ENCODE measurements at places on chromosomes 4 and X. TPM values are rescaled to one million over a fixed set of nuclear protein-coding genes. Genes with fewer than 3 reads are reported as not detected.

Gene CCDC160
- total RNA-seq: not detected

Gene PNMA6E
- not detected for total RNA-seq

Gene EXOC1L
- total RNA-seq: not detected

Gene TAF7L
- 0.21 TPM for total RNA-seq

Gene UGT8
- 75.1 TPM for total RNA-seq

Gene NEXMIF
- total RNA-seq: 0.87 TPM

Gene ARR3
- not detected for total RNA-seq

Gene AMELX
- not detected for total RNA-seq

Gene CFI
- 29.1 TPM for total RNA-seq

Gene YY2
- total RNA-seq: 2.5 TPM

Gene RHOXF2B
- total RNA-seq: not detected

Gene SLIT2
- total RNA-seq: 51.3 TPM

Gene COX7B2
- total RNA-seq: not detected

Gene PUDP
- 13.8 TPM for total RNA-seq

Gene TMEM255A
- total RNA-seq: 7.1 TPM

Gene CCDC149
- 31.2 TPM for total RNA-seq

Gene IRS4
- total RNA-seq: 1.5 TPM

Gene GAGE1
- total RNA-seq: not detected

Gene PCSK1N
- 21.8 TPM for total RNA-seq

- DNase-seq: no peak
These were observed 29.3 kb downstream of the DAPP1 start for GRCh38 chr4:99845708-99846469.

DNA sequence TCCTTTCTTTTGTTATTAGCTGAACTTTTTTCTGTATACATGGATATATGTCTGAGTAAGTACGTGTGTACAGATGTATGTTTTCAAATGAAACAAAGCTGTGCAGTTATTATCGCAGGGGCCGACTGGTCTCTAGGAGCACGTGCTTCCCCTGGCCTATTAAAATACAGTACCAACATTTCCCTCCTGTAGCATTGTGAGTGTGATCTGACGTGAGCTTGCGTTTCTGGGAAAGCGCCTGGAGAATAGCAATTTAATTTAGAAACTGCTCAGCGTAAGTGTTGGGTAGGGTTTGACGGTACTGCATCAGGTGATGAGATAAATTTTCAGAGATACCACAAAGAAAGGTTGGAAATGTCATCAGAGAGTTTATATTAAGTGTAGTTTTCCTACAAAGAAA, 173.3 kb downstream of the FBXO8 start:
- DNase-seq: no peak

DNA sequence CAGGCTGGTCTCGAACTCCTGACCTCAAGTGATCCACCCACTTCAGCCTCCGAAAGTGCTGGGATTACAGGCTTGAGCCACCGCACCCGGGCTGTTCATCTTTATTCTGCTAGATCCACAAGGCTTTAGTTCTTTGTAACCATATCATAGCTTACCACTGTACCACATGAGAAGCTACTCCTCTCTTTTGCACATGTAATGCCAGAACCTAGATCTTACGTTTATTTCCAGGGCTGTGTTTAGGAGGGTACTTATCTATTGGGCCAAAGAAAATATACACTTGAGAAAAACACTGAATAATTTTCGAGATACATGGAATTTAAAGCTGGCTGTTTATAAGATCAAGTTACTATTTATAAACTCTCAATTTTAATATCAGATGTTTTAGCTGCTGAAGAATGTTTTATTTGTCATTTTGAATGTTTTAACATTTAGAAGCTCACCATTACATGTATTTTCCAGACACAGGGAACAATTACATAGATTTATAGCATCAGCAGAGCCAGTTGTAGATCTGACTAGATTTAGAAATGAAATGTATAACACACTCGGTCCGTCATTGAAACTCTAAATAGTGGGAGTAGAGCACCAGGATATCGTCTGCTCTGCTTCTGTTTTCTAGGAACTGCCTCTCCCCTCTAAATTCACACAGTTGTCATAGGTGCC, 155.3 kb upstream of the HAND2 start:
- no peak for DNase-seq

- DNase-seq: no peak
These were observed 2017.6 kb upstream of the IGFBP7 start for GRCh38 chr4:59127743-59128142.

- no peak for DNase-seq
These were observed 52.3 kb downstream of the CPEB2 start for GRCh38 chr4:15054541-15054940.

DNA sequence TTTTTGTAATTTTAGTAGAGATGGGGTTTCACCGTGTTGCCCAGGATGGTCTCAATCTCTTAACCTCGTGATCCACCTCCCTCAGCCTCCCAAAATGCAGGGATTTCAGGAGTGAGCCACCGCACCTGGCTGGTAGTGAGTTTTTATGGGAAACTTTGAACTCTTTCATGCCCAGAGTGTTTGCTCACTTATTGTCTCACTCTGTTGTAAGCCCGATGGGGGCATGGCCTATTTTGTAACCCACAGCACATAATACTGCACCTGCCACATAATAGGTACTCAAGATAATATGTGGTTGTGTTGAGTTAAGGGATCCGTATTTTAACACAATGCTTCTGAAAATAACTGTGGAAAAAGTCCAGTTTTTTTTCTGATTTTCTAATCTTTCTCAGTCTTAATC, 109.6 kb upstream of the GIMD1 start:
- DNase-seq: no peak

- DNase-seq: no peak
These were observed at the start of gene PRSS48 for GRCh38 chr4:151276787-151277562. Gene PRSS48 (plus strand): TSS chr4:151277161. CDS start chr4:151277173, 12 bp downstream.

GRCh38 chr4:125951261-125951887, 636.6 kb downstream of the FAT4 start:
- DNase-seq: no peak

DNA sequence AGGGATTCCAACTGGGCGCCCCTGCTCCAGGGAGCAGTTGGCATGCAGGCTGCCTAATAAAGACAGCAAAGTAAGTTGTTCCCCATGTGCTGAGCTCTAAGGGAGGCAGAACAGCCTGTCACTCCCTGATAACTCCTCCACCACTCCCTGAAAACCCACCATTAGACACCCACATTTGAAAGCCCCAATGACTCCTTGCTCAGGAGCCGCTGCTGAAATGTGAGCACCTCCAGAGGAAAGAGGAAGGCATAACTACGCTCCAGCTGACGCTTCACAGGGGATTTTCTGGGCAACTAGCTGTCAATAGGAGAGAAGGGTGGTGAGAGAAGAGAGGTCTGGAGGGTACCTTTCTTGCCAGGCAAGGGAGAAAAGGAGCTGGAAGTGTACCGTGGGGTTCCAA, 62.5 kb downstream of the NPY1R start:
- DNase-seq: no peak

- no peak for DNase-seq
These were observed 19.6 kb upstream of the IL2 start for GRCh38 chr4:122476126-122476525.

DNA sequence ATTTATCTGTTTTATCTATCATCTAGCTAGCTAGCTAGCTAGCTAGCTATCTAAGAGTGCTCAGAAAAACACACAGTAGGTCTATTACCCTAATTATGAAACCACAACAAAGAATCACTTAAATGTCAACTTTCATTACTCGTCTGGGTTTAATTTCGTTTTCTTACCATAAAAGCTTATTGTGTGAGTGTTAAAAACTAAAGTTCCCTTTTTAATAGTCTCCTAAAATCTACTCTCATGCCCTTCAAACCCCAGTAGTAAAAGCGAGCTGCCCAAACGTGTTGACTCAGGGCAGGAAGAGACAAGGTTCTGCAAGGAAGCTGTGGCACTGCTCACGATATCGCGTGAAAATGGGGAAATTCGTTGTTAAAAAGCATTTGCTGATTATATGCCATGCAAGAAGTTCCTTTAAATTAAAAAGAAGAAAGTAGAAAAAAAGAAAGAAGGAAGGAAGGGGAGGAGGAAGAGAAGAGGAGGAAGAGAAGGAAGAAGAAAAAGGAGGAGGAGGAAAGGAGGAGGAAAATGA, 595 bp downstream of the MBNL3 start:
- DNase-seq: peak; percentile 7

DNA sequence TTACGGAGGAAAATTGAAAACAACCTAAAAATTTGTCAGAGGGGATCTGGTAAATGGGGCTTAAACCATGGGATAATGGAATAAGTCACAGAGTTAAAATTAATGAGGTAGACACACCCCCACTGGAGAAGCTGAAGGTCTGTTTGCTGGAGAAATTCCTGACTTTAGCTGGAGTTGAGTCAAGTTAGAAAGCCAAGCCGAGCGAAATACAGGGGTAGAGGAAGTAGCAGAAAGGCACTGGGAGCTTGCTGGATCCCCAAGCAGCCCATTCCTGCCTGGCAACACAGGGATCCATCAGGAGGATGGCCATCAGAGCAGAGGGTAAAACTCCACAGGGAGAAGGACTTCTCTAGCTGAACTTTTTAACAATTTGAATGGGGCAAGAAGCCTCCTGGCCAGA, 163.8 kb downstream of the ATRX start:
- DNase-seq: no peak

DNA sequence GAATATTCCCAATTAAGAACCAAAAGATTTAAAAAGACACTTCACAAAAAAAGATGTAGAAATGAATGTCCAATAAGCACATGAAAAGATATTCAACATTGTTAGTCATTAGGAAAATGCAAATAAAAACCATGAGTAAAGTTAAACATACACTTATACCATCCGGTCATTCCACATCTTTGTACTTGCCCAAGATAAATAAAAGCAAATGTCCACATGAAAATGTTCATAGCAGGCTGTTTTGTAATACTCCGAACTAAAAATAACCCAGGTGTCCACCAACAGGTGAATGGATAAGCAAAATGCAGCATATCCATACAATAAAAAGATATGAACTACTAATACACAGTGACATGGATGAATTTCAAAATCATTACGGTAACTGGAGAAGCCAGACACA, 28.6 kb upstream of the ZCCHC4 start:
- no peak for DNase-seq

DNA sequence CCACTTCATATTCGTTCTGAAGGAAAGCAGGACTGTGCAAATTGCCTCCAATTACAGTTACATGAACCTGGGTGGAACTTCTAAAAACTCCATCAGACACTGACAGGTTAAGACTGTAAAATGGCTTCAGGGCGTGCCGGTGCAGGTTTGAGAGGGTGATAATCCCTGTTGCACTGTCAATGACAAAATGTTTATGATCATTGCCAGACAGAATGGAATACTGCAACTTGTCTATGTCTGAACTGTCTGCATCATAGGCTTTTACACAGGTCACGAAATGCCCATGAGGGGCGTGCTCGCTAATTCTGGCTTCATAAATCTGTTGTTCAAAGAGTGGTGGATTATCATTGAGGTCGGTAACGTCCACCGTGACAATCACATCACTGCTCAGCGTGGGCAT, 63.7 kb upstream of the MTNR1A start:
- DNase-seq: no peak

DNA sequence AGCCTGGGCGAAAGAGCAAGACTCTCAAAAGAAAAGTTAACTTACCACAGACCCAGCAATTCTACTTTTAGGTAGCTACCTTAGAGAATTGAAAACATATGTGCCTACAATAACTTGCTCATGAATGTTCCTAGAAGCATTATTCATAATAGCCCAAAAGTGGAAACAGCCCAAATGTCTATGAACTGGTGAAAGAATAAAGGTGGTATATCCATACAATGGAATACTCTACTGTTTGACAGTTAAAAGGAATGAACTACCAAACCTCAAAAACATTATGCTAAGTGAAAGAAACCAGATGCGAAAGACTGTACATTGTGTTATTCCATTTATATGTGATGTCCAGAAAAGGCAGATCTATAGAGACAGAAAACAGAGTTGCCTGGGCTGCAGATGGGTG, 131.4 kb downstream of the UCHL1 start:
- DNase-seq: no peak

GRCh38 chrX:28120072-28120471, 138.8 kb upstream of the DCAF8L1 start:
- no peak for DNase-seq

GRCh38 chr4:167020410-167020809, 213.9 kb downstream of the SPOCK3 start:
- no peak for DNase-seq

DNA sequence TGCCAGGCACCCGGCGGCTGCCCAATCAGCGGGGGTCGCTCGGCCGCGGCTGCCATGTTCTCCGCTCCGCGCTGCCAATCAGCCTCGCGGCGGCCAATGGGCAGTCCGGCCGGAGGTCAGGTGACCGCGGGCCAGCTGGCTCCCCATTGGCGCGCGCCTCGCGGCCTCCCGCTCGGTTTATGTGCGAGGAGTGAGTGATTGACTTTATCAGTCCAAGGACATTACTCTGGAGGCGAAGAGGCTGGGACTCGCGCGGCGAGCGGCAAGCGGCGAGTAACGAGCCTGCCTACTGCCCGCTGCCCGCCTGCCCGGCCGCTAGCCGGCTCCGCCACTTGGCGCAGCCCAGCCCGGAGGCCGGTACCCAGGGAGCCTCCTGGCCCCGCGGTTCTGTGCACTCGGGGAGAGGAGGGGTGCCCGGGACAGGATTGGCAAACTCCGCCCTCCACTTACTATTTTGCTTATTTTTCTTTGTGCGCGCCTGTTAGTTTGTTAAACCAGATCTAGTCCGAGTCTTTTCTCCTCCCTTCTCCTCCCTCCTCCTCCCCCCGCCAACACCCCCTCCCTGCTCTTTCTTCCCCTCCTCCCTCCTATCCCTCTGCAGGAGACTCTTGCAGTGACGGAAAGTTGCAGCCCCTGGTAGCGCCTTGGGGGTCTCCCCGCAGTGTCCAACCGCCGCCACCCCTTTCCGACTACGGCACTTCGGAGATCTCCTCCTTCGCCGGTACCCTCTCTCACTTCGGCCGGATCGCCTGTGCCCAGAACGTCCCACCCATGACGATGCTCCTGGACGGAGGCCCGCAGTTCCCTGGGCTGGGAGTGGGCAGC, at the start of gene ZIC3:
ZIC3 (plus strand) TSS at position 207 of the 825 bp plus-strand sequence; CDS start at position 772, 565 bp downstream.
- DNase-seq: peak; percentile 8

- no peak for DNase-seq
These were observed 199.7 kb downstream of the NLGN4X start for GRCh38 chrX:6029014-6029413.
